ENCODE measurements at places on chromosomes 3 and 15.

GRCh38 chr3:13470894-13471574 is 9.1 kb upstream of the HDAC11 start:
- no peak for DNase-seq

- DNase-seq = no peak
These were observed at the start of gene ACSBG1 for GRCh38 chr15:78234515-78235040. TSS of gene ACSBG1 (minus strand) at chr15:78234565. CDS start at chr15:78234501, 64 bp downstream.

DNA sequence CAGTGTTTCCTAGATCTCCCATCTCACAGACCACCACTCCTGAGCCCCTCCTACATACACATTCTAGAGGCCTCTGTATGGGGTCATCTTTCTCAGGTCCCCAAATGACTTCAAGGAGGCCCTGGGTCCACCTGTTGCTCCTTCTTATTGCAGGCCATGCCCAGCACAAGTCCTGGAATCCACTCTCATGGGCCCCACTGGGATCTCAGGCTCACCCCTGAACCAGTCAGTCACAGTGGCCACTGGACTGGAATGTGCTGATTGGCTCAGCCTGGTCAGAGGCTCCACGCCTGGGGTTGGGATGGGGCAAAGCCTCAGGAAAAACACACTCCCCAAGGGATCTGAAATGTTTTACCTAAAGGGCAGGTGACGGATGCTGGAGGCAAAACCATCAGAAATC is 55.7 kb downstream of the SPSB4 start:
- no peak for DNase-seq

DNA sequence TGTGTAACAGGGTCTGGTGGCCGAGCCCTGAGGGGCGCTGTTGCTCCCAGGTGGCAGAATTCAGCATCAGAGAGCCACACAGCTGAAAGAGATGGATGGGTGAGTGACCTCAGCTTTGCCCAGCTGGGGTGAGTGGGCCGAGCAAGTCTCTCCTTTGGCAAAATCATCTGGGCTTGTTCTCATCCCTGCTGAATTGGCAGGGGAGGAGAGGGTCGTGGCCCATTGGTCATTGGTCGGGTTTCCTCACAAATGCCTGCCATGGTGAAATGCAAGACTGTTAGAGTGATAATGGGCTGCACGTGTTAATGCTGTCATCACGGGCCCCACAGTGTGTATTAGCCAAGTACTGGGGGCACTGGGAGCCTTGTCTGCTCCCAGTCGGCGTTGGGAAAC is 15.9 kb downstream of the ABHD2 start:
- no peak for DNase-seq

- DNase-seq = no peak
These were observed 104.5 kb downstream of the RPLP1 start for GRCh38 chr15:69557020-69557706.

DNA sequence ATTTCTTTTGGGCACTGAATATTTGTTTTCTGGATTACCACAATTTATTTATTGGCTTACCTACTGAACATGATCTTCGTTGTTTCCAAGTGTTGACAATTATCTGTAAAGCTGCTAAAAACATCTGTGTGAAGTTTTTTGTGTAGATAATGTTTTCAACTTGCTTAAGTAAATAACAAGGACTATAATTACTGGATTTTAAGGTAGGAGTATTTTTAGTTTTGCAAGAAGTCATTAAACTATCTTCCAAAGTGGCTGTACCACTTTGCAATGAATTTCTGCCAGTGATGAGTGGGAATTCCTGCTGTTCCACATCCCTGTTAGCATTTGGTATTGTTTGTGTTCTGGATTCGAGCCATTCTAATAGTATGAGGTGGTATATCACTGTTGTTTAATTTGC is 702.2 kb downstream of the MECOM start:
- no peak for DNase-seq

- DNase-seq = no peak
These were observed 84.7 kb upstream of the CPNE4 start for GRCh38 chr3:132119531-132119930.

DNA sequence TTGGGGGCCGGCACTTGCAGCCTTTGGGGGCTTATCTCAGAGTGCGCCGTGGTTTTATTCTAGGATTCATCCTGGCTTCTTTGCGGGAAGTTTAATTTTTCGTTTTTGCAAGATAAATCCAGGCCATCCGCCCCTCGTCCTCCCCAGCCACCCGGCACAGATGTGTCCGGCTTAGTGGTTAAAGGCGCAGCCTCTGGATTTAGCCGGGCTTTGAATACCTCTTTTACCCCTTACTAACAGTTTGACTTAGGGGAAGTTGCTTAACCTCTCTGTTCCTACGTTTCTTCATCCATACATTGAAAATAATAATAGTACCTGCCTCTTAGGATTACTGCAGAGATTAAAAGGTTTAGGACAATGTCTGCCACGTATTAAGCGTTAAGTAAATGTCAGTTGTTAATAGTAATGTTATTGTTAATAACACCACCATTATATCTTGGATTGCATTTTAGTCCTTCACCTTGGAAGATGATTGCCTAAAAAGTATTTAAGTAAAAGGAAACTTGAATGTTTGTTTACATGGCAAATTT is 714 bp downstream of the ECT2 start:
- no peak for DNase-seq

GRCh38 chr3:15505479-15506165 is 15.9 kb downstream of the COLQ start:
- no peak for DNase-seq

DNA sequence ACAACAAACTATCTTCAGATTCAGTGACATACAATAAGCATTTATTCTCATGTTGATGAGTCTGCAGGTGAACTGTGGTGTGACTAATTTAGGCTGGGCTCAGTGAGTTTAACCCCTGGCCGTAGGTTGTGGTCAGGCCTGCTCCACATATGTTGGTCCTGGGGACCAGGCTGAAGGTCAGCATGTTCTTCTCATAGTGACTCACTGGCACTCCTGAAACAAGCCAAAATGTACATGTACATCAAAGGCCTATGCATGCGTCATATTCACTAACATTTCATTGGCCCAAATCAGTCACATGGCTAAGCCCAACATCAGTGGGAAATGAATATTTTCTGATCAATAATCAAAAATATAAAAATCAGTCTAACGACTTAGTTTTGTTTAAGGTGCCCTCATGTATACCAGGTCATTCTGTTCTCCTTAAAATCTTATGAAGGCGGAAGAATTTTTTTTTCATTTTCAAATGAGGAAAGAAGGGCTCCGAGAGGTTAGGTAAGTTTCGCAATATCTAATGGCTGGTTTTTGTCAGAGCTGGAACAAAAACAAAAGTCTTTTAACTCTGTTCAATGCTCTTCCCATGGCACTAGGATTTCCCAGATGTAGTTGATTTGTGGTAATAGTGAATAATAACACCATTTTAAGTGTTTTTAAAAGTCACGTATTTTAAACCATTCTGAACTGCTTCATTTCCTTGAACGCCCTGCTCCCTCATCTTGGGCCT is 148.5 kb downstream of the MFSD1 start:
- no peak for DNase-seq

- peak; percentile 12 for DNase-seq
These were observed 394 bp downstream of the OSBPL10 start for GRCh38 chr3:31980530-31981205.

DNA sequence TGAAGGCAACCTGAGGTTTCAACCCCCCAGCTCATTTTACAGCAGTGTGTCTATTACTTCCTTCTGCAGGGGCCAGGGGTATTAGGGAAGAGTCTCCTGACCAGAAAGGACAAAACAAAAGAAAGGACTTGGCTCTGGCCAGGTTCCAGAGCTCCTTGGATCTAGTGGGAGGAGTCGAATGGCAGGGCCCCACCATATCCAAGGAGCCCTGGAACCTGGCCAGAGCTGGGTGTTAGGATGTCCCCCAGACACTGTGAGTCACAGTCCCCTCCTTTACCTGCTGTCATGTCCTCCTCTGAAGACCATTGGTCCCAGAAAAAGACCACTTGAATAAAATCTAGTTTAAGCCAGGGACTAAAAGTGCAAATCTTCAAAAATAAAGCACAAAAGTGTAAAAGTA is 113.2 kb downstream of the EEFSEC start:
- DNase-seq = no peak

GRCh38 chr3:162353414-162353813 is 856.8 kb downstream of the OTOL1 start:
- no peak for DNase-seq

- DNase-seq = no peak
These were observed 28.7 kb downstream of the BFSP2 start for GRCh38 chr3:133428552-133428951.

- DNase-seq = peak; percentile 14
These were observed 454.6 kb downstream of the FOXP1 start for GRCh38 chr3:71128961-71129360.

DNA sequence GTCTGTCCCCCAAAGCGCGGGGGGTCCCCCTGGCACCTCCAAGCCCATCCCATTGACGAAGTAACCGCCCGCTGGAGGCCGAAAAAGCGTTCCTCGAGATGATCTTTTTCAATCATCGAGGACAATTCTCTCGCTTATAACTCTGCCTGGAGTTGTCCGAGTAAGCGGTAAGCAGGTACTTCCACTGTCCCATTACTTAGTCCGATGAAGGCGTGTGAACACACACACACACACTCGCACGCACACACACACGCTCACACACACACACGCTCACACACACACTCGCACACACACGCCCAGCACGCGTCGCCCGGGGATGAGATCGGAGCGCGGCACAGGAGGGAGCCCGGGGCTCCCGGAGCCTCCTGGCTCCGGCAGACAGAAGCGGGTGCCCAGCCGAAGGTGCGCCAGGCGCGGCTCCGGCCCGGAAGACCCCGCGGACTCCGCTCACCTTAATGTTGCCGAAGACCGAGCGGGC is 430 bp downstream of the SLCO2A1 start:
- no peak for DNase-seq

DNA sequence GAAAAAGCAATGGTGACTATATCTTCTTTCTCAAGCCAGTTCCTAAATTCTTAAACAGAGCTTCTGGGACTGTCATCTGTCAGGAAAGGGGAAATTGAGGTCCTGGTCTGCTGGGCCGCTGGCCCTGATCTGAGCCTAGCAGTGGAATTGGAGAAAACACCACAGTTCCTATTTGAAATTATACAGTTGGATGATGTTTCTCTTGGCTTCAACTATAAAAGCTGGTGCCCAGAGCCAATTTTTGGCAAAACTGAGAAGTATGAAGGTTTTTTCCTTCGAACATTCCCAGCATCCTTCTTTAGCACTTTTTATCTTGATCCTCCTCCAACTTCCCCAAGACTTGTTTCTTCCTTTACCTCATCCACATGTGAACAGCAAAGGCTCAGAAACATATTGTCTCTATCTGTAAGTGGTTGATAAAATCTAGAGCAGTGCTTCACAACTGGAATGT is 83.9 kb downstream of the CD47 start:
- DNase-seq = no peak

DNA sequence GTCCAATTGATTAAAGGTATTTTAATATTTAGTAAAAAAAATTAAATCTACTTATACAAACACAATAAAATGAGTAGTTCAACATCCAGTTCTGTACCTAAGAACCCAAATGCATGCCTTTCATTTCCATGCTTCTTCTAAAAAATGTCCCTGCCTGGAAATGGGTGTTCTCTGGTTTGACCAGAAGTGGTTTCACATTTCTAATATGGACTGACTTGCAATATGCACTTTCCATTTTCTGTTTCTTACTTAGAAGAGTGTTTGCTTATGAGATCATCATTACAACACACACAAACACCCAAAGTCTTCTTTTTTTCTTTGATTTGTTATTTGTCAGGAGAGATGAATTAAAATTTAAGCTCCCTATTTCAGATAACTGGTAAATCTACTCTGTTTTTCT is 879.6 kb downstream of the AGBL1 start:
- no peak for DNase-seq

DNA sequence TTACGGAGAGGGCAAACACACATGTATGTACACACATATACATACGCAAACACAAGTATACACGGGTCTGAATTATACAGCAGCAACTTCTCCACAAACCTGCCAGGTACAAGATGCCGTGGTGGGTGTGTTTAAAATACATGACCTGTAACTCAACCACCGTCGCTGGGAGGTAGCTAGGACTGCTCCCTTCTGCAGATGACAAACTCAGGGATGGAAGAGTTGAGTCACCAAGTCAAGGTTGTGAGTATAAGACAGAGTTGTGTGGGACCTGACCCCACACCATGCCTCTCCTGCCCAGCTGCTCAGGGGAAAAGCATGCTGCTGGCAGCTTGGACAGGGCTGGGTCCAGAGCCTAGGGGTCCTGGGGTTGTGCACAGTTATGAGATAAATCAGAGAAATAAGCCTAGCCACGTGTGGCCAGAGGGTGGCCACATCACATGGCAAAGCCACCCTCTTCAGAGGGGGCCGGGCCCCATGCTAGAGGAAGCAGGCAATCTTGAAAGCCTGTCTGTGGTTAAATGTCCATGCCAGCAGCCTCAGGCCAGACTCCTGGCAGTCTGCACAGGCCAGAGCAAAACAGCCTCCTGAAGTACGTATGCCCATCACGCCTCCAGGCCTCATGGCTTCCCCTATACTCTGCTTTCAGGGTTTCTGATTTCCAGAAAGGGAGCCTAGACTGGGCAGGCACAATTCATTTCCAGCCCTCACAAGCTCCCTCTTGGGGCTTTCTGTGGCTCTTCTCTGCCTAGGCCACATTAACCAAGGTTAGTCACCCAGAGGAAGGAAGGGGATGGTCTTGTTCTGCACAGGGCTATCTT is 107.7 kb upstream of the RPL32 start:
- no peak for DNase-seq

DNA sequence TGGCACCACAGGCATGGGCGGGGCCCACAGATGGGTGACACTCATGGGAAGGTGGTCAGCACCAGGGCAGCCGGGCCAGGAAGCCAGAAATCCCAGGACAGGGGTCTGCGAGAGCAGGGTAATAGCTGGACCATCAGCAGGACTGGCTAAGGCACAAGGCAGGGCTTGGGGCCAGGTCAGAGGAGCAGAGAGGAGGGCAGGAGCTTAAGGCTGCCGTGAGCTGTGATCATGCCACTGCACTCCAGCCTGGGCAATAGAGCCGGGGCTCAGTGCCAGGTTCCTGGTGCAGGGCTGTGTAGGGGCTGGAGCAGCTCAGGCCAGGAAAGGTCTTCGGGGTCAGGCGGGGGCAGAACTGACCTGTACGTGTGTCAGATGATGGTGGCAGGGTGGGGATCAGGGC is 64.2 kb upstream of the LINGO1 start:
- DNase-seq = no peak

- DNase-seq = no peak
These were observed 145.9 kb downstream of the SHQ1 start for GRCh38 chr3:72702390-72702789.

All from central memory CD4-positive, alpha-beta T cell (primary cell).